NCI-H1694 (cell line): ENCODE measurements at places on chromosomes 3 and 15.

DNA sequence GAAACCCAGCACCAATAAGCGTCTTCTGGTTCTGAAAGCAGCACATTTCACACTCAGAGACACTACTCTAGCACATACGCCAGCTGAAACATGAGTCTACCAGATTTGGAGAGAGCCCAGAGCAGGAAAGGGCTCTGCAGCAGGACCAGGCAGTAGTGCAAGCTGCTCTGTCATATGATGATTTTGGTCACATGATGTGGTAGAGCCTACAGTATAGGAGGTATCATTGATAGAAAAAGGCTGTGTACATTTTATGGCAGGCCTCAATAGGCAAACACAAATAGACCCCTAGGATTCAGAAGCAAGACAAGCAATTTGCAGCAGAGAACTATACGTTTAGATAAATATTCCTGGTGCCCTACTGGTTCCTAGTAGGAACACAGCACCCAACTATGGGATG lies 58.2 kb downstream of the QTRT2 start:
- DNase-seq, result no peak

GRCh38 chr3:133661454-133662277 lies at the start of gene TOPBP1:
TSS of gene TOPBP1 (minus strand) at chr3:133661941. CDS start at chr3:133661127, 814 bp downstream.
- DNase-seq, result peak; percentile 79

DNA sequence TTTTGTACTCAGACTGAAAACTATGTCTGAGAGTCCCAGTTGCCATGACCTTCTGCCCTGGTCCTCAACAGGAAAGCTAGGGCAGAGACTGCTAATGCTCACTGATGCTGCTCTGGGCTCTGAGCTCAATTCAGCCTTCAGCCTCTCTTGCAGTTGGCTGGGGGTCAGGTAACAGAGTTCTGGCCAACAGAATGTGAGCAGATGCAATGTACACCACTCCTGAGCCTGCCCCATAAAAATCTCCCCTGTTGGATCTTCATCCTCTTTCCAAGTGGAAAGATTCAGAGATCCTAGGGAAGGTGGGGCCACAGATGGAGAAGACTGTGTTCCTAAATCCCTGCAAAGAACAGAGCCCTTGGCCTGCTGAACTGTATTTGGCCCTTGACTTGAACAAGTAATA lies 87.8 kb downstream of the PDZRN3 start:
- no peak for DNase-seq

DNA sequence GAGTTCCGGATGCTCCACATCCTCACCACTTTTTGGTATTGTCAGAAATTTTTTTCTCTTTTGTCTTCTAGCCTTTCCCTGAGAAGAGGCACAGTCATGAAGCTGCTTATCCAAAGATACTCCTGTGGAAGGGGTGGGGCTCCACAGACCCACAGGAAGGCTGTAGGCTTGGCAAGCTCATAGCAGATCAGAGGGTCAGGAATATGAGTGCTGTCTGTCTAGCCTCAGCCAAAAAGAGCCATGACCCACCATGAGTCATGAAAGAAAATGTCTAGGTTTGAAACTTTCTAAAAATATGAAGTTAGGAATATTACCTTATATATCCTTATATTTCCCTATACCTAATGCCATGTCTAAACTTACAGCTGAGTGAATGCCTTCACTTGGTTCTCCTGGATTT lies 118.2 kb upstream of the THBS1 start:
- no peak for DNase-seq

GRCh38 chr3:59249004-59249403 lies 199.2 kb upstream of the CFAP20DC start:
- no peak for DNase-seq

GRCh38 chr3:36707623-36708409 lies 56.5 kb downstream of the DCLK3 start:
- no peak for DNase-seq

- DNase-seq, result no peak
These were observed 62.4 kb downstream of the LEKR1 start for GRCh38 chr3:156888576-156888975.

- DNase-seq, result no peak
These were observed 46.4 kb downstream of the EHHADH start for GRCh38 chr3:185207481-185207880.

DNA sequence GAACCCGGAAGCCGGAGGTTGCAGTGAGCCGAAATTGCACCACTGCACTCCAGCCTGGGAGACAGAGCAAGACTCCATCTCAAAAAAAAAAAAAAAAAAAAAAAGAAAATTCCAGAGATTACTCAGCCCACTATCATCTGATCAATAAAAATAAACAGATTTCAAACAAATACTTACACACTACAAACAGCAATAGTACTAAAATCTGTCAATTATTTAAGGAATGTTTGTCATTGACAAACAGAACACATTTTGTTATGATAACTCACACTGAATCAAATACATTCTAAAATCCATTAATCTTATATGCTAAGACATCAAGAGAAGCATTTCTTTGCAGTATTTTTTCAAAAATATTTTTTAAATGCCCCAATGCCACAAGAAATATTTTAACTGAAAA lies 7.6 kb downstream of the MYO9A start:
- no peak for DNase-seq

GRCh38 chr3:190261740-190262139 lies 60.5 kb downstream of the CLDN1 start:
- DNase-seq, result no peak

DNA sequence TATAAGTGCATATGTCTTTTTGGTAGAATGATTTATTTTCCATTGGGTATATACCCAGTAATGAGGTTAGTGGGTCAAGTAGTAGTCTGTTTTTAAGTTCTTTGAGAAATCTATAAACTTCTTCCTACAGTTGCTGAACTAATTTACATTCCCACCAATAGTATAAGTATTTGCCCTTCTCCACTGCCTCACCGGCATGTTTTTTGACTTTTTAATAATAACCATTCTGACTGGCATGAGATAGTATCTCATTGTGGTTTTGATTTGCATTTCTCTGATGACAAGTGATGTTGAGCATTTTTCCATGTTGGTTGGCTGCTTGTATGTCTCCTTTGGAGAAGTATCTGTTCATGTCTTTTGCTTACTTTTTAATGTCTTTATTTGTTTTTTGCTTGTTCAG lies 94.1 kb upstream of the TP63 start:
- no peak for DNase-seq

DNA sequence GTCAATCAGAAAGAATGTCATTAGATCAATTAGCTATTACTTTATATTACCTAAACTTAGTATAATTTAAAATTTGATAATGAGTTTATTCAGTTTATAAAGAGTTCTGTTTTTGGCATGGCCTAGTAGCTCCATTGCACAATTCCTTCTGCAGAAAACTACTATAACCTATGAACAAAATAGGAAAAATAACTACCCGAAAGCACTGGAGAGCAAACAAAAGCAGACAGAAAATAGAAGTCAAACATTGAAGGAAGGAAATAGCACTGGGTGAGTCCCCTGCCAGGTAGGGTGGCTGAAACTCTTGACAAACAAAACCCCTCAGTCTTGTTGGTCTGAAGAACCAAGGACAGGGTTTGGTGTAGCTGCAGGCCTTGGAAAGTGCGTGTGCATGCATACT lies 37.5 kb downstream of the CMC1 start:
- DNase-seq, result no peak

GRCh38 chr3:127329631-127330285 lies 41.9 kb upstream of the PRR20G start:
- DNase-seq, result no peak

GRCh38 chr3:65174713-65175112 lies 486.9 kb upstream of the ADAMTS9 start:
- no peak for DNase-seq

DNA sequence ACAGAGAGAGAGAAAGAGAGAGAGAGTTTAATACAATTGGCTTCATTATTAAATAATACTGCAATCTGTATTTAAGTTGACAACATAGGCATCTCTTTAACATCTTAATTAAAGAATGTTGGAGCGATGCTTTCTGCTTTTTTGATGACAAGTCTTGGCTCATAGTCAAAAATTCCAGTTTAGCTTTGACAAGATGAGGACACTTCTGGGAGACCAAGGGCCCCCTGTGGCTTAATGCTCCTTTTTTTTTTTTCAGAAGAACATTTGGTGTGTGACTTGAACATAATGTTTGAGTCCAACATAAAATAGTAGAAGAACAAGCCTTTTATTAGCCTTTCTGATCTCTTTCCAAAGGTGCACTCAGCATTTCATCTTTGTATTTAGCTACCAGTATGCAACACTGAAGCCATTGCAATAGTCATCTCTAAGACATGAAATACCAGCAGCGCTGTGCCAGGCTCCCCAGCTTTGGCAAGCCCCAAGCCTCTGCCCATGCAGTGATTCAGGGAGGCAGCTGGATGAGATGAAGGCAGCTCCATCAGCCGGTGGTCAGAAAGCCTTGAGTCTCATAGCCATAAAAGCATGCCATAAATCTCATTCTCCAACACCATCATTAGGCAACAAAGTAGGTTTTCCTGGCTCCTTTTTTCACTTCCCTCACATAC lies 349.4 kb upstream of the SEMA6D start:
- no peak for DNase-seq

GRCh38 chr3:43326891-43327581 lies 40.7 kb downstream of the SNRK start:
- no peak for DNase-seq

DNA sequence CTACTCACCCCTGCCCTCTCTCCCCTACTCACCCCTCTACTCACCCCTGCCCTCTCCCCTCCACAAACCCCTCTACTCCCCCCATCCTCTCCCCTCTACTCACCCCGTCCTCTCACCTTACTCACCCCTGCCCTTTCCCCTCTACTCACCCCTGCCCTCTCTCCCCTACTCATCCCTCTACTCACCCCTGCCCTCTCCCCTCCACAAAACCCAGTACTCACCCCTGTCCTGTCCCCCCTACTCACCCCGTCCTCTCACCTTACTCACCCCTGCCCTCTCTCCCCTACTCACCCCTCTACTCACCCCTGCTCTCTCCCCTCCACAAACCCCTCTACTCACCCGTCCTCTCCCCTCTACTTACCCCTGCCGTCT lies 14.2 kb downstream of the BFSP2 start:
- DNase-seq, result no peak

DNA sequence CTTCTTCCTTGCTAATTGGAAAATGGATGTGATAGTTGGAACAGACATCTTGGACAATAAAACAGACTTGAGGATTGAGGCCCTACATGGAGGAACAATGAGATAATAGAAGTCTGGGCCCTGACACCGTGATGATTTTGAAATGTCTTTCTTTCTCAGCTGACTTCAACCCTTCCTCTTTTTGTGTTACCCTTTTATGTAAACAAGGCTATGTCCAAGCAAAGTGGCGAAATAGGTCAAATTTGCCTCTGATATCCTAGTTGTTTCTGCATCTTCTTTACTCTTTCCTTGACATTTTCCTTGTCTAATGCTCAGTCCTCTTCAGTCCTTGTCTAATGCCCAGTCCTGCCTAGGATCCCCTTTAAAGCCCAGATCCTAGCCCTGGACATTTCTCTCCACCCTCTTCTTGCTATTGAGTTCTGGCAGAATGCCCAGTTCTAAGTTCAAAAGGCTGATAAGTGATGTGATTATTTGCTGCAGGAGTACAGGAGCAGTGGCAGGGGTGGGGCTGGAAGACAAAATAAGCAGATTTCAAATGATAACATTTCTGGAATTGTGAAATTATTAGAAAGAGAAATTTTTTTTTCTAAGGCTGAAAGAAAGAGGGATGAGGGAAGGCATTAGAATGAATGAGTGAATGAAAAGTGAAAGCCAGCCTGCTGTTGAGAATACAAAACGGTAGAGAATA lies 6.5 kb upstream of the VPS8 start:
- DNase-seq, result no peak

DNA sequence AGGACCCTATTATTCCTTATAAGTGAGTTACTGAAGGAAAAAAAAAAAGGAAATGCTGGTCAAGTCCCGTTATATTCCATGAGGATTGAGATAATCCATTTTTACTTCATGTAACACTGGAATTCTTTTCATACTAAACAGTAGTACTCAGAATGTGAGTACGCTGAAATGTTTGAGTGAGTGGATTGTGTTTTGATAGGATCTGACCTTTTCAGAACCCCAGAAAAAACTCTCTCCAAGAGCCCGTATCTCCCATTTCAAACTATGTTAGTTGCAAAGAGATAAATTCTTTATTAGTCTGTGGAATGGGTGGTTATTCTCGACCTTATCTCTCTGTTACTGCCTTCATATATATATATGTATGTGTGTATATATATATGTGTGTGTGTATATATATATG lies 2.5 kb upstream of the LPP start:
- no peak for DNase-seq

DNA sequence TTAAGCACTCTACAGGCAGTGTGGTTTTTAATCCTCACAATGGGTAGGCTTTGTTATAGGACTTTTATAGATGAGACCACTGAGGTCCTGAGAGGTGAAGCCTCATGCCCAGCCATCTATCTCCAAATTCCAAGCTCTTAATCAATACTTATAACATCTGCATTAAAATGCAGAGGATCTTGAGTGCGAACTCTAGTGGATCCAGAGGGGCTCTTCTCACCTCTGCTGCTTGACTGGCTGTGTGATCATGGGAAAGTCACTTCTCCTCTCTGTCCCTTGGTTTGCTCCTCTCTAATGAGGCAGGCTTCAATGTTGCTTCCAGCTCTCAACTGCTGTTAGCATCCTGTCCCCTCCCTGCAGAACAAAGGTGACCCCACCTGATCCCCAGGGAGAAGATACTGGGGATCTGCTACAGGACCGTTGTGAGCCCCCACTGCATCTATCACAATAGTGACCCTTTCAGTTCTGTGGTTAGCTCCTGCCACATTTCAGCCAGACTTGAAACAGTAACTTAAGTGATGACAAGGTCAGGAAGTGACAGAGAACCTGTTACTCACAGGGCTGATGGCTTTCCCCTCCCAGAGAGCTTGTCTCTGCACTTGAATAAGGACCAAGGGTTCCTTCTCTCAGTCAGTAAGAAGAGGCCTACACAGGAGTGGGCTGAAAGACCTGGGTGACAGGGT lies 1.3 kb downstream of the SLC27A2 start:
- DNase-seq, result no peak

DNA sequence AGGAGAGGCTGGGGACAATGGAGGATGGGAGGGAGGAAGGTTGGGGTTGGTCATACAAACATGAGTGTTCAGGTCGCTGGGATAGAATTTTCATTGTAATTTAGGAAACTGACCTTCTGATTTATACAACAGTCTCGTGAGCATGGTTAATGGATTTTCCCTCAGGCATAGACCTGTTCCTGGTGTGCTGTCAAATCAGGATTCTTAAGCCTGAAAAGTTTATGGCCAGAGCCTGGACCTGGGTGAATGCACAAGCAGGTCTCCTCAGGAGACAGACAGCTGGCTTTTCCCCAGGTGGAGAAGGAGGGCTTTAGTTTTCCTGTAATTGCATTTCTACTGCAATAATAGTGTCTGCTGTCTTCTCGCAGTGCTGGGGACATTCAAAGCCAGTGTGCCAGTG lies 338.0 kb downstream of the SHQ1 start:
- DNase-seq, result no peak

- DNase-seq, result no peak
These were observed 247.4 kb downstream of the SHOX2 start for GRCh38 chr3:157858821-157859220.
